Epithelial cell of esophagus (primary cell): ENCODE measurements at places on chromosomes 7 and 10.
A peak's percentile ranks its signal among the peaks of the same experiment; 100 is the strongest.

GRCh38 chr10:107834706-107835105 is 670.2 kb upstream of the SORCS1 start:
- peak; percentile 48 for DNase-seq

DNA sequence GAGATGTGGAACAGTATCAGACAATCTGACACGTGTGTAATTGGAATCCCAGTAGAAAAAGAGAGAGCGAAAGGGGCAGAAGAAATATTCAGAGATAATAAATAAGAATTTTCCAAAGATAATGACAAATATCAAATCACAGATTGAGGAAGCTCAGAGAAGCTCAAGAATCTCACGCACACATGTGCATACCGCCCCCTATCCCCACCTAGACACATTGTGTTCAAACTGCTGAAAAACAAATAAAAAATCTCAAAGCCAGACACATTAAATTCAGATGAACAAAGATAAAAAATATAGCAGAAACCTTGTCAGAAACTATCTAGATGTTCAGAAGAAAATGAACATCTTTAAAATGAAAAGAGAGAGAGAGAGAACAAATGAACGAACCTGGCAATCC is 17.2 kb downstream of the SFR1 start:
- DNase-seq, result peak; percentile 17

DNA sequence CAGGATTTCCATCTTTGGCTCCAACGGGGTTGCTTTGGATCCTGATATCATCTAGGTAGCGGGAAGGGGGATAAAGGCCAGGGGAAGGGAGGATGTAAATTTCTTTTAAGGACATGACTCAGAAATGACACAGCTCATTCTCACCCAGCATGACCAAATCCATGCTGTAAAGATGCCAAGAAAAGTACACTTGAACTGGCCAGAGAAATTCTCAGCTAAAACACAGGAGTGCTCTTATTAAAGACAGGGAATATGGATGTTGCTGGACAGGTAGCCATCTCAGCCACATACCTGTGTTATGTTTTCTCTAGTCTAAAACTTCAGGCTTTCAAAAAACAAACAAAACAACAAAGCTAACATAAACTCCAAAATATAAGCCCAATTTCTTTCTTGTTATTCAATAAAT is 68.3 kb downstream of the NAMPT start:
- peak; percentile 93 for DNase-seq

GRCh38 chr7:30886608-30887011 is 25.0 kb upstream of the AQP1 start:
- DNase-seq, result no peak

DNA sequence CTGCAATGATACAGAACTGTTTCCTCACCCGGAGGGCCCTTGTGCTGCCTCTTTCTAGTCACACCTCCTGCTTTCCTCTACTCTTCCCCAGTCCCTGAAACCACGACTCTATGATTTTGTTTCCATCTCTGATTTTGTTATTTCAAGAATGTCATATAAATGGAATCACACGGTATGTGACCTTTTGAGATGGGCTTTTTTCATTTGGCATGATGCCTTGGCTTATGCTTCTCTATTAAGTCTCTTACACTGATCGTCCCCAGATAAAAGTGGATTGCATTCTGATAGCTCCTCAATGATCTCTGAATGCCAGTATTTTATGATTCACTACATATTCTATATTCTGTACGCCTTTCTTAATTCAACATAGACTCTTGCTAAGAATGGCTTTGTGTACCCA is 78.2 kb downstream of the GALNT11 start:
- no peak for DNase-seq

GRCh38 chr10:71836596-71836974 is 14.5 kb downstream of the PSAP start:
- DNase-seq, result no peak

GRCh38 chr7:84113906-84114850 is 80.4 kb downstream of the SEMA3A start:
- no peak for DNase-seq

- no peak for DNase-seq
These were observed 277.0 kb upstream of the IMMP2L start for GRCh38 chr7:111839261-111839660.

- no peak for DNase-seq
These were observed 127.2 kb downstream of the CELF2 start for GRCh38 chr10:11144626-11145494.

DNA sequence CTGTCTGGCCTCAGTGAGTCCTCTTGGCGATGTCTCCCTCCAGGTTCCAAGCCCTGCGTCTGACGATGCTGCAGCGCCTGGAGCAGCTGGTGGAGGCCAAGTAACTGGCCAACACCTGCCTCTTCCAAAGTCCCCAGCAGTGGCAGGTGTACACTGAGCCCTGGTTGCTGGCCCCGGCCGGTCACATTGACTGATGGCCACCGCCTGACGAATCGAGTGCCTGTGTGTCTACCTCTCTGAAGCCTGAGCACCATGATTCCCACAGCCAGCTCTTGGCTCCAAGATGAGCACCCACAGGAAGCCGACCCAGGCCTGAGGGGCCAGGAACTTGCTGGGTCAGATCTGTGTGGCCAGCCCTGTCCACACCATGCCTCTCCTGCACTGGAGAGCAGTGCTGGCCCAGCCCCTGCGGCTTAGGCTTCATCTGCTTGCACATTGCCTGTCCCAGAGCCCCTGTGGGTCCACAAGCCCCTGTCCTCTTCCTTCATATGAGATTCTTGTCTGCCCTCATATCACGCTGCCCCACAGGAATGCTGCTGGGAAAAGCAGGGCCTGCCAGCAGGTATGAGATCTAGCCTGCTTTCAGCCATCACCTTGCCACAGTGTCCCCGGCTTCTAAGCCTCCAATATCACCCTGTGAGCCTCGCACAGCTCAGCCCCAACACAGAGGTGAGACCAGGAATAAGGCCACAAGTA is 7.3 kb upstream of the ZNF22 start:
- DNase-seq, result no peak

DNA sequence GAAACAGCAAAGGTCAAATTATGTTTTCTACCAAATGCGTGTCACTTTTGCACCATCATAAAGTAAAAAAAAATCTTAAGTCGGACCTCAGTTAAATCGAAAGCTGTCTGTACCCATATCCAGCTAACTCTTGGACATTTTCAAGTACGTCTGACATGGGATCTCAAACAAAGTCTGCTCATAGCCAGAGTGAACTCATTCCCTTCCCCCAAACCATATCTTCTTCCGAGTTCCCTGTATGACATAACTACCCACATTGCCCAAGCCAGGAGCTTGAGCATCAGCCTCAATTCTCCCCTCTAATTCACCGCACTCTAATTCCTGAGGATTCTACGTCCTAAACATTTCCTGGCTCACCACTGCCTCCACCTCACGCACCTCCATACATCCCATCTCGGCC is 44.8 kb upstream of the TARP start:
- peak; percentile 13 for DNase-seq

DNA sequence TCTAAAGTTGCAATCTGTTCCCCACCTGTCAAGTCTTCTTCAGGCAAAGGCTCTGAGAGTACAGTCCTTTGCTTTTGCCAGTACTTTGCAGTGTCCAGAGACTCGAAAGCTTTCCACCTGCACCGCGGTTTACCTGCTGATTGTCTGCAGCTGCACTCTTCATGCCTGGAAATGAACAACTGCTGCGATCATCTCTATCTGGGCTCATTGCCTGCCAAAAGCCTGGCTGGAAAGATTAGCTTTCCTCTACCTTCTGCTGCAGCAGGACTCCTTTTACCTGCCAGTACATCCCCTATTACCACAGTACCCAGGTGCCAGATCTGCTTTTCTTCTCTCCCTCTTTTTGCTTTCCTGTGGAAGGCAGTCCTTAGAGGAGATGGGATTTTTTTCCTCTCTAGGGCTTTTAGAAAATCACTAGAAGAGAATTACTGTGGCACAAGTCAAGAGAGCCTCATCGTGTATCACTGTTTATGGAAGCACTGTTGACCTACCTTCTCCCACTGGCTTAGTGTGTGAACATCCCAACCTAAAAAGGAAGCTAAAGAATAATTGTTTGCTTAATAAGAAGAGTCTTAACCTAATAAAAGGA is 2.2 kb downstream of the STRIP2 start:
- no peak for DNase-seq

DNA sequence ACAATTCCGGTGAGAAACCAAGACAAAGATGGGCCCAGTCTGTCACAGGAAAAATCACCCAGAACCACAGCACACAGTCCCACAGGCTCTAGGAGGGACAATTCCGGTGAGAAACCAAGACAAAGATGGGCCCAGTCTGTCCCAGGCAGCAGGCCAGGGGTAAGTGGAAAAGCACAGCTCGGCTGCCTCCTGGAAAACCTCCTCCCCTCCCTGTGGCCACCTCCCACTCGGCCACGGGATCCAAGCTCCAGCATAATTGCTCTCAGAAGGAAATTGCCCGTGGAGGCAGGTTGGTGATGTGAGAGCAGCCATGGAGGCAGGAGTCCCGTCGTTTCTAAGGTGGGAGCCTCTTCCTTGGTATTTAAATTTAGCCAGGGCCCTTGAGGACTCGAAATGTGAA is 95.7 kb downstream of the PLXNA4 start:
- no peak for DNase-seq

DNA sequence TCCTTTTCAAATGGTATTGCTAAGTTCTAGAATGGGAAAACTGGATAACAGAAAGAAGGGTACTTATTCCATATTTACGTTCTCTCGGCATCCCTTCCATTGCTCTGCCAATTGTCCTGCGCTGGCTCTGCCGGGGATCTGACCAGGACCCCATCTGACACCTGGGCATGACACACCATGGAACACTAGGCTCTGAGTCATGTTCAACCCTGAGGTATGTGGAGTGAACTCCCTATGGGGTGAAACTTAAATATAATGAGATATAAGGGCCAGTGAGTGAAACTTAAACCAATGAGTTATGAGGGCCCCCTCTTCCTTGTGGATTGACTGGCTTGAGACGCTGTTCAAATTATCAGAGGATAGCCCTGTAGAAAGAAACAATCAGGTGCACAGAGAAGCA is 55.1 kb upstream of the ZEB1 start:
- DNase-seq, result peak; percentile 33

GRCh38 chr7:131212114-131212513 is 115.6 kb upstream of the MKLN1 start:
- DNase-seq, result peak; percentile 49
